ENCODE measurements at places on chromosomes 7 and 10.

DNA sequence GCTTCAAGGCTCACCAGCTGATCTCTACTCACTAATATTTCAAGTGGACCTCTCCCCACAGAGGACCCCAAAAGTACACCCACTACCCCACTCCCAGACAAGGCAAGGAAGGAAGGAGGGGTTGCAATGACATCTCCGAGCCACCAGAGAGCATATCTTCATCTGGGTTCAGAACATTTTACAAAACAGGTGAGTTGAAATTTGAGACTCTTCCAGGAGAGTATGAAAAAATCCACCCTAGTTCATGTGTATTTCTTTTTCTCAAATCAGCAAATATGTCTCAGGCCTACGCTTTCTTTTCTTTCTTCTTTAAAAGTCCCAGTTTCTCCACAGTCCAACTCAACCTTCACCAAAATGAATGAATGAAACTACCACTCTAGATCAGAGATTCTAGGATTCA is 61.9 kb downstream of the SGMS1 start:
- DNase-seq, result no peak

DNA sequence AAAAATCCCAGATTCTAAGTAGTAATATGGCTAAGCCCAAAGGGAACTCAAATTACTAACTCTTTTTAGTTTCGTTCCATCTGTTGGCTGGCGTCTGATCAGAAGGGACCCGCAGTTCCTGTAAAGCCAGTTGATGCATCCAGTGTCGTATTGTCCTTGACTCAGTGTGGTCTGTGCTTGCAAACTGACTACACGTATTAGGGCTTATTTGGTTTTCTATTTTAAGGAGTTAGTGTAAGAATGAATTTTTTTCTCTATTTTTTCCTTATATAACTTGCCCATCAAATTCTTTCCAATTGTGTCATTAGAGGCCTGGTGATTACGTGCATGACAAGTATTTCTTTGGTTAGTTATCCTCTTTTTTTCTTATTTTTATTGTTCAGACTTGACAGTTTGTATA is 9.7 kb downstream of the ABCA13 start:
- no peak for DNase-seq

GRCh38 chr7:44208085-44208484 is 7.3 kb downstream of the YKT6 start:
- no peak for DNase-seq

- DNase-seq, result no peak
These were observed 496.7 kb downstream of the TYW1 start for GRCh38 chr7:67493366-67493765.

GRCh38 chr7:83876593-83876992 is 227.7 kb upstream of the SEMA3E start:
- DNase-seq, result no peak

DNA sequence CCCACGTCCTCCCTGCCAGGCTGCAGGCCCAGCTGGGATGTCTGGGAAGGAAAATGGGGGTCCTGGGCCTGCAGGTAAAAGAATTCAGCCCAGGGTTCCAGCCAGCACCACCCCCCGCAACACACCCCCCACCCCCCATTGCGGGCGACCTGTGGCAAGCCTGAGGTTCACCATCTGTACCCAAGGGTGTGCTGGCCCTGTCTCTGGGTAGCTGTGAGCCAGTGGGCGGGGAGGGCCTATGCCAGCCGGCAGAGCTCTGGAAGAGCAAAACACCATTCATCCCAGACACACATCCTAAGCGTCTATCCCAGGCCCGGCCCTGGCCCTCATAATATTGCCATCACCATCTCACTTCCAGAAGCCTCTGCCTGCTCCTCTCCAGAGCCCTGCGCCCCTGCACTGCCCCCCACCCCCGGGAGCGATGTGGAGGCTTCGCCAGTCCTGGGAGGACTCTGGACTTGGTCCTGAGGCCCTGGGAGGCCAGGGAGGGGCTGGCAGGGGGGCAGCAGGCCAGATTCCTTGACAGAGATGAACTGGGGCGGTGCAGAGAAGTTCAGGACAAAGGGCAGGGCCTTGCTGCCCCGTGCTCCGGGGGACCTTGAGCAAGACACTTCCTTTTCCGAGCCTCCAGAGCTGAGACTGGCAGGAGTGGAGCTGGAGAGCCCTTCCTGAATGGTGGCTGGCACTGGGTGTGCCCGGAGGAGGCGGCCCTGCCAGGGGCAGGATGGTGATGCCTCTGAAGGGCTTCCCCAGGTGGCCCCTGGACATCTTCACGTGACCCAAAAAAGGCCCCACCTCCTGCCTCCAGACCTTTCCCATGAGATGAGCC is 8.7 kb upstream of the TTYH3 start:
- no peak for DNase-seq

- no peak for DNase-seq
These were observed 541.9 kb upstream of the CELF2 start for GRCh38 chr10:10475812-10476211.

DNA sequence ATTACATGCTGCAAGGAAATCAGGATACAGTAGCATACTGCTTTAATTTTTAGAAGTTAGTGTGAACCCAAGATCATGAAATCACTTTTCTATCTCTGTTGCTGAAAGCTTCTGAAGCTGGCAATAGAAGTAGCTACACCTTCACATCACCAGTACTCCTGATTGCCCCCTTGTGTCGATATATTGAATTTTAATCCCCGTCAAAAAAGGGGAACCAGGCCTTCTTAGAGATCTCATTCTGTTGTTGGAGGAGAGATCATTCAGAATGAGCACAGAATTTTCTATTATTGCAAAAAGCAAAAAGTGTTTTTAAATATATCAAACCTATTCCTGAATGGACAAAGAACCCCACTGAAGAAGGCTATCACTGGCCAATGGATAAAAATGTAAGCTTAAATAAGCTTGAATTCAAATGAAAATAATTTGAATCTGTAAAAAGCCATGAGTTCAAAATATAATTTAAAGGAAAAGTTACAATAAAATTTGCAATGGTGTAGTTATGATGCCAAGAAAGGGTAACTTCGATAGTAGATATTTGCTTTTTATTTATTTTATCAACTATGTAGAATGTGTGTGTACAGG is 39.7 kb upstream of the TEX47 start:
- no peak for DNase-seq

GRCh38 chr7:8380130-8380529 is 53.3 kb upstream of the NXPH1 start:
- DNase-seq, result no peak
